ENCODE measurements at places on chromosomes 6 and 20.

DNA sequence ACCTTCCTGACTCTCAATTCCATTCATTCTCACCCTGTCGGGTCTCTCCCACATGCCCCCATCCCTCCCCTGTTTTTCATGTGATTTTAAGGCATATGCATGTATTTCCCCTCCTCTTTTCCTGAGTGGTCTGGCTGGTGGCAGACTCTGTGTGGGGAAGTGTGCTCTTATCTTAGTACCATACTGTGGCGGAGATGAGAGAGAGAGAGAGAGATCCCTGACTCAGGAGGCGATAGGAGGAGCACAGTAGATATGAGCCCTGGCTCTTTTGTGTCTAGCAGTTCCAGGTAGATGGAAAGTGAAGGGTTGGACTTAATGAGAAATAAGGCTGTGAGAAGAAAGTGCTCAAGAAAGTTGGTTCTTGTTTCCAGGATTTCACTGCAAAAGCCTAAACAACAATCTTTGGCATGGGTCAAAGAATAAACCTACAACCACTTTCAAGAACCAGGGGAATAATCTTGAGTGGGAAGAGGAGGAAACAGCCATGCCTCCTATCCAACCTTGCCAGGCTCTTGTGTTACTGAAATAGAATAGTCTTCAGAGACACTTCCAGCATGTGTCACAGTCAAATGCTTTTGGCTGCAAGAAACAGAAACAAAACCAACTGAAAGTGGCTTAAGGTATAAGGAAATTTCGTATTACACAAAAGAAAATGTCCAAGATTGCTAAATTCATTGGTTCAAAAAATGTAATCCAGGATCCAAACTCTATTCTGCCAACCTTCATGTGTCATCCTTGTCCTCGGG, 123.8 kb upstream of the MYLIP start:
- no peak for DNase-seq

DNA sequence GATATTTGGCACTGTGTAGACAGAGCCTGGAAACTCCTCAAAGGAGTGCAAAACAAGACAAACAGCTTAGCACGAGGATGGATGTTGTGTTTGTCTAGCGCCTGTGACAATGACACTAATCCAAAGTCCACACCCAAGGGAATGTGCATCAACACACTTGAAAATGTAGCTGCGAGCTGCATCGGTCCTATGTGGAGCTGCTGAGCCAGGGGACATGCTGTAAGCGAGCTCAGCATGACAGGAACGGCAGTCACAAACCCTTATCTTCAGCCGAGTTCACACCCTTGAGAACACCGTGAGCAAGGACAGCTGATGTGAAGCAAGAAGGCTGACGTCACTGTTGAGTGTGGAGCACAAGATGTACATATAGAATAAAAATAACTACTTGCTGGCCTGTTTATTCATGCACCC, 684.3 kb downstream of the QKI start:
- DNase-seq, result no peak

DNA sequence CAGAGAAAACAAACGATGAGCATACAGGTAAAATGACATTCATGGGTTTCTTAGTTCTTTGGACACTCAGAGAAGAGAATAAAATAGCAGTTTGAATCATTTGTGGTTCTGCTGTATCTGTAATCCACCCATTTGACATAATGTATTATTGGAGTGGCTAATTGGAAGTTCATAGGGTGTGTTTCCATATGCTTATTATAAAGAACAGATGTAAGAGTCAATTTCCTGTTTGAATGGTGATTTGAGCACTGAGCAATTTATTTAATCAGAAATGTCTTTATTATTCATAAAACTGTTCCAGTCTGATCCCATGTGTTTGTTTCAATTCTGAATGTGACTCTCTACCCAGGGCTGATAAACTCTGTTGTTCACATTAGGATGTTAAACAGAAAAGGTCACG, 939.1 kb downstream of the KIF16B start:
- DNase-seq, result no peak

DNA sequence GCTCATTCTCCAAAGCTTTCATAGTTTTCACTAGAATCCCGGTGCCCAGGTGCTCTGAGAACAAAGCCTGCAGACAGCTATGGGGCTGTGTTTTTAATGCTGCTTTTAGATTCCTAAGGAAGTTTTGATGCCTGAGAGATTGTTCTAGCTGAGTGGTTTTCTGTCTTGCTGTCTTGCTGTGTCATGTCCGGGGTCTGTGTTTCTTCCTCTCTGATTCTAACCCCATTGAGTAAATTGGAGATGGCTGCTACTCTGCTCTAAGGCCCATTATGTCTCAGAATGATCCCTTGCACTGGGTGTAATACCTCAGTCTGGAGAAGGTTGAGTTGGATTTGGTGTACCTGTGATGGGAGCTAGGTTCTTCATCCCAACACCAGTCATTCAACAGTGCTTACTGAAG, 63.4 kb downstream of the ARID1B start:
- no peak for DNase-seq

DNA sequence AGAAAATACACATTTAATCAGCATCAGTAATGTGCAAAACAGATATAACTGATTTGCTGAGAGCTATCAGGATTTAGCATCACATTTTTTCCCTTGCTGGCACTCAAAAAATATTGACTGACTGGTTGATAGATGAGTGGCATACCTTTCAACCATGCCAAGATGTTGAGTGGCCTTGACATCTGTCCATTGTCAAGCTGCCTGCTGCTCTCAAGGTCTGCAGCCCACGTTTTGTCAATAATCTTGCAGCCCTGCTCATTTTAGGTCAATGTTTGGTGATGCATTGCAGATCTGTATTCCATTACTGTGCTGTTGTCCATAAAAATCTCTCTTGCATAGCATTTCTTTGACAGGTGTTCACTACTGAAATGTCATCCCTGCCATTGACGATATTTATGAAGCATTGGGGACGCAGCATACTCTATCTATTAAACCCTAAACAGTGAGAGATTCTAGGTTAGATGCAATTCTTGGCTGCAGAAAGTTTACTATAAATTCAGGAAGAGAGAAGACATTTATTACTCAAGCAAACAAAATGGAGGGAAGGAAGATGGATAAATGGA, 111.6 kb downstream of the BFSP1 start:
- DNase-seq, result no peak

- no peak for DNase-seq
These were observed 35.1 kb downstream of the RGS17 start for GRCh38 chr6:153096031-153096430.

DNA sequence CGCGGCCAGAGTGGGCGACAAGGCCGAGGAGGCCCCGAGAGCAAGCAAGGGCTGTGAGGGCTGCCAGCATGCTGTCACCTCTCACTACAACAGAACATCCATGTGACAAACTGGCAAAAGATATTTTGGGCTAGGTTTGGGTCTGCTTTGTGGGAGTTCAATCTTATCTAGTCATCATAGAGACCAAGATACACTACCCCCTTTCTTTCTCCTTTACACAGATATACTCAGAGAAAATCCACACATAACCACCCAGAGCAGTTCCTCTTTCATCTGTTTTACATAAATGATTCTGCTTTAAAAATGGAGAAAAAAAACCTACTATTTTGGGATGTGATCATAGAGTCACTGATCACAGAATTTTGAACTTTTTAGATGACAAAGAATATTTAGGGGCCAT, 16.8 kb downstream of the SOX4 start:
- no peak for DNase-seq

GRCh38 chr20:64160118-64160517, 4.1 kb upstream of the MYT1 start:
- no peak for DNase-seq

- DNase-seq, result no peak
These were observed 36.8 kb upstream of the EXOC2 start for GRCh38 chr6:729606-730320.

DNA sequence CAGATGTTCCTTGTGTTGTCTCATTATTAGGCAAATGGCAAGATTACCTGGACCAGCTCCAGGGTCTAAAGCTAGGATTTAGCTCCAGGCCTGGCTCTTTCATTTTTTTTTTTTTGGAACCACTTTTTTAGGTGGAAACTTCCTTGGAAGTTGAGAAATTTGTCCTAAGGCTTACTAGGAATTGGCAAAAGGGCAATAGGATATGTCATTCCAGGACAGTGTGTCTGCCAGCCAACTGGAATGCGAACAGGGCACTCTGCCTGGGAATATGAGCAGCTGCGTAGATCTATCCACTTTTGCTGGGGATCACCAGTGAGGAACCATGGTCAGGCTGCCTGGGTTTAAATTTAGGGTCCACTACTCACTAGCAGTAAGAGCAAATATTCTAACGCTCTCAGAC, 304.0 kb downstream of the TSHZ2 start:
- no peak for DNase-seq

- DNase-seq, result no peak
These were observed 162.0 kb upstream of the EPHA7 start for GRCh38 chr6:93581371-93581770.

DNA sequence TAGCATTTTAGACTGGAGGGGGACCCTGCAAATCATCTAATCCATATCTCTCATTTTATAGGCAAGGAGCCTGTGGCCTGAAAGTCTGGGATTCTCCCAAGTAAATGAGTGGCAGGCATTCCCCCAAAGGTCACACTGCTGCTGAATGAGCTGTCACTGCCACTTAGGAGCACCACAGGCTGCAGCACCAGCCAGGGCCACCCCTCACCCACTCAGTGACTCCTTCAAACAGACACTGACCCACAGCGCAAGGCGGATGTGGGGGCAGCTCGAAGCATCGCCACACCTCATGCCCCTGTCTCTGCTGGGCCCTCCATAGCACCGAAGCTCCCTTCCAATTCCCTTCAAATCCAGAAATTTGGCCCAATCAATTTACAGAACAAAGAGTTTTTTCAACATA, 119.9 kb upstream of the ARID1B start:
- no peak for DNase-seq

All from T-helper 1 cell (primary cell).